ENCODE measurements at places on chromosomes 7 and 10.

GRCh38 chr7:124603066-124603465, 162.5 kb downstream of the GPR37 start:
- DNase-seq = peak; percentile 12

- DNase-seq = no peak
These were observed 78.7 kb downstream of the GATA3 start for GRCh38 chr10:8133146-8133545.

DNA sequence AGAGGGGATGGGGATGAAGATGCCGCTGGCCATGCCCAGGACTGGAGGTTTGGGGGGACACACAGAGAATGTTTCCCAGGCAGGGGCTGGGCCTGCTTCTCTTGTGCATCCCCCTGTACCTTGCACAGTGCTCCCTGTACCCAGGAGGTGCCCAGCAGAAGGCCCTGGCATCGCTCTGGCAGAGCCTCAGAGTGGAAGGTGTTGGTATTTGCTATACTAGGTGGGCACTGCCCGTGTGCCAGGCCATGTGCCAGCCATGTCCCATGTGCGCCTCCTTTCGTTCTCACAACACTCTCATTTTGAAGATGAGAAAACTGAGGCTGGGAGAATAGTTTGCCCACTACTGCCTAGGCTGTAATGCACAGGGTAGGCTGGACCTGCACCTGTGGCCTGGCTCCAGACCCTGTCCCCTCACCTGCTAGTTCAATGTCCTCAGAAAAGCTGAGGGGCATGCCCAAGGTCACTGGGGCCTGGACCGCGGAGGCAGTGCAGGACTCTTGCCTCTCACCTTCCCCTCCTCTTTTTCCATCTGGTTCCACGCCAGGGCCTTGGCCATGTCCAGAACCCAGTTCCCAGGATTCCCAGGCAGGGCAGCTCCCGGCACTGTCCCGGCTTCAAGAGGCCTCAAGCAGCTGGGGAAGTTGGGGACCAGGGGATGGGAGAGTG, 64.7 kb downstream of the GOLGA7B start:
- no peak for DNase-seq

DNA sequence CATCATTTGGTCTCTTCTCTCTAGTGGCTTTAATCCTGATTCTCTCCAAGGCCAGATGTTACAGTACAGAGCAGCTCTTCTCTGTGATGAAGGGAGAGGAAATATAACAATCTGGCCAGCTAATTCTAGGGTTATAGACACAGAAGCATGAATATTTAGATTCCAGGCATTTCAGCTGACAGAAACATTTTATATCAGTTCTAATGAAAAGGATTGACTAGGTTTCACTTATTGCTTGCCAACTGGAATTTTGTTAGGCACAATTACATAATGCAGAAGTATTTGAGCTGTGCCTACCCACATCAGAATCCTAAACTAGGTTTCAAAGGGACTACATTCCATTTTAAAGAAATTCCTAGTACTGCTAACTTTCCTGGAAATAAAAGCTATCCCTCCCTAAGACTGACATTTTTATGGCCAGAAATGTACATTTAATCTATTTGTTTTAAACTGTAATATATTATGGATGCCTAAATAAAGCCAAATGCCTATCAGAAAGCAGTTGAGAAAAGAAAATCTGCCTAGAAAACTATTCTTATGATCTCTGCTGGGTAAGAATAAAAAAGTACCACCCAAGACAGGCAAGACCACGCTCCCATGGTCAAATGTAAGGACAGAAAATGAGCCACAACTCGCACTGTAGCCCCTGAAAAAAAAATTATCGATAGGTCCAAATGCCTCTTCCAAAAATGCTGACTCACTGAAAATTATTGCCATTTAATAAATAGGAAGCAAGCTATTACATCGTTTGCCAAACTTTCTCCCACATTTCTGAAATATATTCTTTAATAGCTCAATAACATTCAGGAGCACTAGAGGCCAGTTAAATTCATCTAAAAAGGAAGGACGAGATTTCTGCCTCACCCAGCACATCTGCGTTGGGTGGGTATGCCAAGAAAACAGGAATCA, 498.1 kb downstream of the KCNMA1 start:
- no peak for DNase-seq

- DNase-seq = no peak
These were observed 45.7 kb downstream of the RPS24 start for GRCh38 chr10:78079411-78079810.

Data from fibroblast of villous mesenchyme (primary cell).